Effector memory CD8-positive, alpha-beta T cell (primary cell): ENCODE measurements at places on chromosomes 3 and 15.
A peak's percentile ranks its signal among the peaks of the same experiment; 100 is the strongest.

- no peak for DNase-seq
Observed at GRCh38 chr15:75143738-75144334, 57.8 kb upstream of the C15orf39 start.

- DNase-seq, result no peak
Observed at GRCh38 chr15:39434751-39435238, 146.1 kb upstream of the THBS1 start.

DNA sequence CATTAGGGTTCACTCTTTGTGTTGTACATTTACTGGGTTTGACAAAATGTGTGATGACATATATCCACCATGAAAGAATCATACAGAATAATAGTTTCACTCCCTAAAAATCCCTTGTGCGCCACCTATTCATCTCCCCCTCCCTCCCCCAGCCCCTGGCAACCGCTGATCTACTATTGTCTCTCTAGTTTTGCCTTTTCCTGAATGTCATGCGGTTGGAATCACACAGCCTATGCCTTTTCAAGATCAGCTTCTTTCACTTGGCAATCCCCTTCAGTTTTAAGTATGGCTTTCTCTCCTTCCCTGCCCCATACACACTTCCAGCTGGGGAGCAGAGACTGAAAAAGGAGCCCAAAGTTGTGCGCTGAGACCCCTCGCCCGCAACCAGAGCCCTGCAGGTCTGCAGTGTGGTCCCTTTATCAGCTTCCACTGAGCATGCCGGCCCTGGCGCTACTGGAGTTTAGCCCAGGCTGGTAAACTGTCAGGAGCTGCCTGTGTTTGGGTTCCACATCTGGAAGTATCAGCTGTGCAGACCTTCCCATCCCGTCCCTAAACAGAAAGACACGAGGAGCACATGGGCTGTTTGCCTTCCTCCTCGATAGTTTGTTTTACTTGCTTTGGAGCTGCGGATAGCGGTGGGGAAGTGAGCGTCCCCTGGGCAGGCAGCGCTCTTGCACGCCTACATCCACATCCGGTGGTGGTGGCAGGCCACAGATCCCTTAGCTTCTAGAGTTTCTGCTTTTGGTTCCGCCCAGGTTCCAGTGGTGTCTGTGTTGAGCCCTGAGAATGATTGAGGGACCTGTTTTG is 12.3 kb downstream of the BOC start:
- no peak for DNase-seq

GRCh38 chr3:147218965-147219364 is 187.4 kb downstream of the ZIC4 start:
- DNase-seq, result no peak

DNA sequence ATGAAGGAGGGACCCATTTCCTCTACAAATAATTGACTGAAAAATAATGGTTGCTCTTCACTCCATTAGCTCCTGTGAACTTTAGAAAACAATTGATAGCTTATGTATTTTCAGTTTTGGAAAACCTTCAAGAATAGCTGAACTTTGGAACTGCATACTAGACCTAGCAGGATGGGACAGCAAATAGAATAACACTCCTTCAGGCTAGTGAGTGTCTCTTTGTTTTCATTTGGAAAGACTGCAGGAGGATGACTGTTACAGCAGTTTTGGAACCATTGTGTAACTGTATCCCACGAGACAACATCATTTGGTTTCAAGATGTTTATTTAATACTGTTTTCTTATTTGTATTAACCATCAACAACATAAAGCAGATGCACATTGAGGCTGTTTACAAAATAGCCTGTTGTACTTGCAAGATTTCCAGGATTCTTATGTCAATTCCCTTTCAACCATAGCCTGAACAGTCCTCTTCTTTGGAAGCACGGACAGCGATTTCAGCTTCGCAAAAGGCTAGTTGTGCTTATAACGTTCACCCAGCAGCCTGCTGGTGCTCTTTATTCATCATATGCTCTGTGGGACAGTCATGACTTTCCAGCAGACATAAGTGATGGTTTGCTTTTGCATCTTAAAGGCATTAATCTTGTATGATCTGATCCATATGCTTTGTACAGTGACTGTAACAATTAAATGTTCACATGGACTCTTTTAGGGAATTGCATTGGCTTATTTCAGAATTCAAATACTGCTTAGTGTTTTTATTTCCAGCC is 335.5 kb downstream of the IL5RA start:
- DNase-seq, result no peak

DNA sequence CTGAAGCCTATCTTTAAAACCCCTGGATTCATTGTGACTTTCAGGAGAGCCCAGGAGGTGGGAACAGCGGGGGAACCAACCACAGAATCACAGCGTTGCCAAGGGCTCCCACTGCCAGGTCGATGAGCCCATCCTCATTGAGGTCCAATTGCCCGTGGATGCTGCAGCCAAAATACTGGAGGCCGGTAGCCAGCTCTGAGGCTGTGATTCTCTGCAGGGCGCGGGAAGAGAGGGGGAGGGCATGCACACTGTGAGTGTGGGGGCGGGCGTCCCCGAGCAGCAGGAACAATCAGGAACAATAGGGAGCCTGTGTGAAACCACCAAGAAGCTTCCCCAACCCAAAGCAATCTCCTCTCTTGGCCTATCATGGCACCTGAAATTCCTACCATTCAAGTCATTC is 53.4 kb downstream of the FEM1B start:
- no peak for DNase-seq

- DNase-seq, result no peak
Observed at GRCh38 chr3:57086201-57086600, 25.7 kb downstream of the SPATA12 start.

DNA sequence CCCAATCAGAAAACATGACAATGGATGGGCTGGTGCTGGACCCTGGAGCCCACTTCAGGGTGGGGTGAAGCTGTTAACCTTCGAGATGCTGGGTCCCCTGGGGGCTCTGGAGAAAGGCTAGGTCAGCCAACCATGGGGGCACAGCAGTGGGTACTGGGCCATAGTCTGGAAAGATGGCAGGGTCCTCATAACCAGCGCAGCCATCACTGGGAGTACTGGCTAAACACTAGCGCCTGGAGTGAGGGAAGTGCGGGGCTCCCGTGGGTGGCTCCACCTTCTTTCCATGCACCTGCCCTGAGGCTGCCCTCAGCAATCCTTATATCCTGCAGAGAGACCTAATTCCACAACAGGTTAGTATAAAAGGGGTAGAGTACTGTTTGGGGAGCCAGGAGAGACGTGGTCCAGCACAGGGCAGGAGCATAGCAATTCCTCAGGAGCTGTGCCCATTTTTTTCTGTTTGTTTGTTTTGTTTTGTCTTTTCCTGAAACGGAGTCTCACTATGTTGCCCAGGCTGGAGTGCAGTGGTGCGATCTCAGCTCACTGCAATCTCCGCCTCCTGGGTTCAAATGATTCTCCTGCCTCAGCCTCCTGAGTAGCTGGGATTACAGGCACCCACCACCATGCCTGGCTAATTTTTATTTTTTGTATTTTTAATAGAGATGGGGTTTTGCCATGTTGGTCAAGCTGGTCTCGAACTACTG is 122.6 kb upstream of the MEF2A start:
- DNase-seq, result no peak

GRCh38 chr3:161274691-161275298 is 53.7 kb downstream of the NMD3 start:
- peak; percentile 26 for DNase-seq

- DNase-seq, result no peak
Observed at GRCh38 chr3:95715128-95715527, 1099.3 kb upstream of the EPHA6 start.

- DNase-seq, result no peak
Observed at GRCh38 chr3:156760333-156760732, 65.8 kb upstream of the LEKR1 start.

DNA sequence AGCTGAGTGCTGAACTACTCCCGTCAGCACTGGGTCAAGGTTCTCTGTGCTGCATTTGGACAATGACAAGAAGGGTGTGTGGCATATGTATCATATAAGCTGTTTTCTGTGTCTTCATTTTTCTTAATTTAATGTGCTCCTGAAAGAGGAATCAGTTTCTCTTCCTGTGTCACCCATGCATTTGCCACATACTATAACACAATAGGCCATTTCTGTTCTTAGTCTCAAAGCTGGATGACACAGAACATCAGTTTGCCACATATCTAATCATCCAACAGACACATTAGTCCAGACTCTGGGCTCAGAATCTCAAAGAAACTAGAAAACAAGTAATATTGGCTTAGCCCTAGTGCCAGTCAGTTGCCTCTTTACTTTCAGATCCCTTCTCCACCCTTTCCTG is 34.1 kb downstream of the CEP19 start:
- DNase-seq, result no peak

DNA sequence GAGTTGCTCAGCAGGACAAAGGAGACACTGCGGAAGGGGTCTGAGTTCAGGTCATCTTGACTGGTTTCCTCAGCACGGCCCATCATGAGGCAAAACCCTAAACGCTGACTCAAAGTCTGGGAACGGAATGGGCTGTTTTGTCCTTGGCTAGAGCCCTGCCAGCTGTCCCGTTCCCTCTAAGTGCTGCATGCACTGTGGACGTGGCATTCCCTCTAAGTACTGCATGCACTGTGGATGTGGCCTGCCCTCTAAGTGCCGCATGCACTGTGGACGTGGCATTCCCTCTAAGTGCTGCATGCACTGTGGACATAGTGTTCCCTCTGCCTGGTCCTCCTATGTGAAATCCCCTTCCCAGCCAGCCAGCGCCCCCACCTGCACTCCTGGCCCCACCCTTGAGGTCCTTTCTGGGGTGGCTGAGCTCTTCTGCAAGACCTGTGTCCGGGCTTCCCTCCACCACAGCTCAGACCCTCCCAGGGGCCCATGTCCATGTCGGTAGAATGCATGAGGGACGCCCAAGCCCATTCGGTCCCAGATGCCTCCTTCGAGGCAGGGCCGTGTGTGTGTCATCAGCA is 36.7 kb downstream of the TM2D3 start:
- no peak for DNase-seq

- no peak for DNase-seq
Observed at GRCh38 chr3:186732169-186732766, 15.1 kb downstream of the KNG1 start.

DNA sequence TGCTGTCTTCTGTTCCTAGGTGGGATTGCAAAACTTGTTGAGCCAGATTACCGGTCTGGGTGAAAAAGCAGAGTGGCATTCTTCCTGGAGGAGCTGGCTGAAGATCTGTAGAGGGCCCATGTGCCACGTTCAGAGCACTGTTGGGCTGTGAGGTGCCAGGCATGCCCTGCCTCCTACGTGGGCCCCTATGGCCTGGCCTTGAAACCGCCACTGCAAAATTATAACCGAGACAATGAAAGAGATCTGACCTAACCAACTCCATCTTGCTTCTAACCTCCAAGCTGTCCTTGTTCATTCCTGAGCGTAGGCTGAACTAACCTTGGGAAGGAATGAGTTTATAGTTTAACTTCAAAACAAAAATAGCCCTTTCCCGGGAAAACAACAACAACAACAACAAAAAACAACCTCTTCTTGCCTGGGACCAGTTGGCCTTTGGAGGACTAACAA is 1.4 kb upstream of the ACAD9 start:
- no peak for DNase-seq

DNA sequence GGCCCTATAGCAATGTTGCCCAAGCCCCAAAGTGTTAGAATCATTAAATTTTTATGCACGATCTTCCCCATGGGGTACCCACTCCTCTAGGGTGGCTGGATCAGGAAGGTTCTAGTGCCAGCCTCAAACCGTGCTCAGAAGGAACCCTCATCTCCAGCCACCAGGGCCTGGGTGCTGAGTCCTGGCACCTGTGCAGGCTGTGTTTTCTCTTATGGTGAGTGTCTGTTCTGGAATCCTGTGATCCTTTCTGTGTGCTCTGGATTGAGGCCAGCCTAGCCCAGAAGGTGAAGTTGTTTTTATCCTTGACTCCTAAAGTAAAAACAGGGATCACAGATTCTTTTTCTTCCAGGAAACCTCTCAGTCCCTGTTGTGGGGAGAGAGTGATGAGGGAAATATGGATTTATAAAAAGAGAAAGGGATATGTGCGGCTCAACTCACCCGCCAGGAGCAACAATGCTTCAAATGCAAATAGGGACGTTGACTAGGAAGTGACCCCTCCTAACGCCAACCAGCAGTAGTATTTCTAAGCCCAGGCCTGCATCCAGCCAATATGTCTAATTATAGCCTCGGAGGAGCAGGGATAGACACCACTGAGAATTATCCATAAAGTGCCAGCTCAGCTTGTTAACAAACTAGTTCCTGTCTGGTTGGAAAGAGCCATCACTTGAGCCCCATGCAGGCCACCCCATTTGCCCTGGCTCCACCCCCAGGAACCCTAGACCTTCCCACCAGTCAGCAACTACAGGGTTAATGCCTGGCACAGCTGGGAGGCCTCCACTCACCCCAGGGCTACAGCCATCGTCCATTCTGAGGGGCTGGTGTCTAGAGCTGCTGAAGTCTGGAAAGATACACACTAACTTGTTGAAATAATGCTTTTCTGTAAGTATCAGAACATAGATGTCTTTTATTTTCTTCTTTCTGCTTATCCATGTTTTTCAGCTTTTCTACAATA is 513.5 kb upstream of the PROK2 start:
- no peak for DNase-seq

- no peak for DNase-seq
Observed at GRCh38 chr3:98612996-98613517, 19.6 kb upstream of the CPOX start.

- DNase-seq, result no peak
Observed at GRCh38 chr15:88375234-88375927, 91.8 kb downstream of the MRPL46 start.
